ENCODE measurements at places on chromosomes 6 and 20.

GRCh38 chr6:33343953-33344611, 26.5 kb upstream of the ZBTB22 start:
- no peak for DNase-seq

DNA sequence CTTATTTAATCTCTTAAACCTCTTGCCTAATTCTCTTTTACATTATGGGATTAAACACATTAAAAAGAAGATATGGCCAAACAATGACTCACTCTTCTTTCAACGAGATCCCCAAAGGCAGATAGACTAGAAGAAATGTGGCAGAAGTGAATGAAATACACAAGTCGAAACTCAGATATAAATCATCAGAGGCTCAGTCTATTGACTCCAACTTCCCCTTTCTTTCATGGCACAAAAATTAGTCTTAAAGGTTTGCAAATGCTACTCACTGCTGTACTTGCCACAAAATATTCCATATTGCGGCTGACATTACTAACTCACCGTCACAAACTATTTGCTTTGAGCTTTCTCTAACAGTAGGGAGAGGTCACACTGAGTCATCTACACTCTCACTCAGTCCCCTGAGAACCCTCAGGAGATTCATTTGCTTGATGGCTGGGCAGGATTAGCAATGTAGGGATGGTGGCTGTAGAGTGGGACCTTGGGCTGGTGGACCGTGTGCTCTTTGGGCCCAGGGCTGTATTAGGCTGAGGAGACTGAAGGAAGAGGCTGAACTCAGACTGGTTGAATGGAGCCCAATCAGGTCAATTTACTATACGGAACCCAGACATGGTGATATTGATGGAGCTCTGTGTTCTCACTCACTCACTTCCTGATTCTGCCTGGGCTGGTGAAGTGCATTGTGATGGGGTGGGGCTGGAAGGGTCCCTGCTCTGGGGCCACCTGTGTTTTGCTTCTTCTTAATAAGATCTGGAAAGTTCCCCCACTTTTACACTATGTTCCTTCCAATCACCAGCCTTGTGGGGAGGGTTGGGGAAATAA, 42.8 kb upstream of the UBR2 start:
- no peak for DNase-seq

- no peak for DNase-seq
These were observed 433.7 kb upstream of the RGS17 start for GRCh38 chr6:153564803-153565202.

- no peak for DNase-seq
These were observed 458.7 kb upstream of the HSF2 start for GRCh38 chr6:121940728-121941127.

DNA sequence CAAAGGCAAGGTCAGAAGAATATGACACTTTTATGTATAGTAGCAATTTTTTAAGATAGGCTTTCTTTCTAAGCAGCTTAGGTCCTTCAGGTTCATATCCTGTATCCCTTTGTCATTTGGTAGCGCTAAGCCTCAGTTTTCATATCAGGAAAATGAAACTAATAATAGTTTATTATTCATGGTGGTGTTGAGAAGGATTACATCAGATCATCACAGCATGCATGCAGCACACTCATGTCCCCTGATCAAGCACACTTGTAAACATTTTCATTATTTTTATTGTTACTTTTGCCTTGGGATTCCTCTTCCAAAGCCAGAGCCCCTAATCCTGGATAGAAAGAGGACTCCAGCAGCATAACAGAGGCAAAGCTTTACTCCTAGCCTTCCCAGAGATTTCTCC, 70.2 kb upstream of the ADGRF1 start:
- DNase-seq = no peak

DNA sequence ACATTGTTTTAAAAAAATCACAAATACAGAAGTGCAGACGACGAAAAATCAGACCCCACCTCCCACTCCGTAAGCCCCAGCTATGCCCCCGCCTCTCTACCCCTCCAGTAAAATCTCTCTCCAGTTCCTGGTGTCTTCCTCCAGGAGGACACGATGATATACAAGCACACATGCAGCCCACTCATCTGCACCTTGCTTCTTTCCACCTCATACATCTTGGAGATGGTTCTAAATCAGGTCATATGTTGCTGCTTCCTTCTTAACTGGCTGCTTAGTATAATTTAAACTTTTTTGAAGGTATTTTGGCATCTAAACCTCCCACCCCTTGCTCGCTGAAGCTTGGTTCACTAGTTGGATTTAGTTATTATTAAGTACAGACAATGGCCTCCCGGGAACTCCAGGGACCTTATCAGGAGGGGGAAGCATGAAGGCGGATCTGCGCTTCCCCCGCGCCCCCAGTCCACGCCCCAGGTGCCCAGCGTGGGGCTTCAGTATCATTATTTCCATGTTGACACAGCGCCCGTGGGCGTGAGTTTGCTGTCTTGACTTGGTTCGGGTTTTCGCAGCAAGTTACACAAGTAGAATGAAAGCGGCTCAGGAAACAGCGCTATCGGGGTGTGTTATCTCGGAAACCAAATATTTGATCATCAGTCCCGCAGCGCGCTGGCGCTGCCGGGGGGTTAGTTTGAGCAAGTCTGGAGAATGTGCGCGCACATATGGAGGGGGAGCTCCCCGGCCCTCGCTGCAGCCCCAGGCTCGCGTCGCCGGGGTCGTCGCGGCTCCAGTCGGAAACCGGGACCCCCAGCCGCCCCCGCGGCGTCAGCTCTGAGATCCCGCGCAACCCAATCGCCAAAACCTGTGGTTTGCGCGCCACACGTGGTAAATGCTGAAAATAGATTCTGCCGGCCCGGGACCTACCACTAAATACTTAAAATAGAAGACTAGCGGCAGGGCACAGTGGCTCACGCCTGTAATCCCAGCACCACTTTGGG, 2.3 kb downstream of the BMP7 start:
- DNase-seq = no peak
